ENCODE measurements at places on chromosomes 11 and 22. TPM values are rescaled to one million over a fixed set of nuclear protein-coding genes. Genes with fewer than 3 reads are reported as not detected.

- peak; percentile 65 for DNase-seq
Measured at GRCh38 chr11:46127150-46127638, 5.9 kb upstream of the PHF21A start.

DNA sequence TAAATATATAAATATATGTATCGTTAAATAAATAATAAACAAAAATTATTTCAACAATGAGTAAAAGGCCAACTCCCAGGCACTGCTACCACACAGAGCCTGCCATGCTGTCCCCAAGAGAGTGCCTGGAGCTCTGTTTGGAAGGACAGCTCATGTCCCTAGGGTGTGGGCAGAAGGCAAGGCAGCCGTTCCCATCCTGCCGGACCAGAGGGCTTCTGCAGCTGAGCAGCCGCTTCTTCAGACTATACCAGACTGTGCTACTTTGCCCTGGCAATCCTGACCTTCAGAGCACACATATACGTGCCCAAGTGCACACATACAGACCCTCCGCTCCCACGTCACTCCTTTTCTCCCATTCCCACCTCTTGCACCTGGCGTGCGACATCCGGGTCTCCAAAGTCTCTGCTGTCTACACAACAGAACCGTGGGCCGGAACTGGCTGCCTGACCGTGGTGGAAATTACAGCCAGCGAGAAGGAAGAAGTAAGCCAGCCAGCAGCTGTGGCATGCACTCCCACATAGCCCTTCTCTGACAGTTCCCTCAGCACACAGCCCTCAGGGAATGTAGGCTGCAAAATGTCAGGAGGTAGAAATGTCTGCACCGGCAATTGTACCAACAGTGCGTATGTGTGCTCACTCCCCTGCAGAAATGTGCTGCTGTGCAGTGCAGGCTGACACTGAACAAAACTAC lies 24.0 kb downstream of the PAX6 start:
- no peak for DNase-seq

GRCh38 chr11:10631761-10632160 lies 61.8 kb downstream of the IRAG1 start:
- DNase-seq, result no peak

GRCh38 chr22:35872451-35872850 lies 154.8 kb downstream of the APOL5 start:
- no peak for DNase-seq

GRCh38 chr11:85167471-85167870 lies 459.7 kb downstream of the DLG2 start:
- DNase-seq, result no peak

MCHR1 gene
- total RNA-seq, result not detected
